ENCODE measurements at places on chromosomes 6 and 20.

DNA sequence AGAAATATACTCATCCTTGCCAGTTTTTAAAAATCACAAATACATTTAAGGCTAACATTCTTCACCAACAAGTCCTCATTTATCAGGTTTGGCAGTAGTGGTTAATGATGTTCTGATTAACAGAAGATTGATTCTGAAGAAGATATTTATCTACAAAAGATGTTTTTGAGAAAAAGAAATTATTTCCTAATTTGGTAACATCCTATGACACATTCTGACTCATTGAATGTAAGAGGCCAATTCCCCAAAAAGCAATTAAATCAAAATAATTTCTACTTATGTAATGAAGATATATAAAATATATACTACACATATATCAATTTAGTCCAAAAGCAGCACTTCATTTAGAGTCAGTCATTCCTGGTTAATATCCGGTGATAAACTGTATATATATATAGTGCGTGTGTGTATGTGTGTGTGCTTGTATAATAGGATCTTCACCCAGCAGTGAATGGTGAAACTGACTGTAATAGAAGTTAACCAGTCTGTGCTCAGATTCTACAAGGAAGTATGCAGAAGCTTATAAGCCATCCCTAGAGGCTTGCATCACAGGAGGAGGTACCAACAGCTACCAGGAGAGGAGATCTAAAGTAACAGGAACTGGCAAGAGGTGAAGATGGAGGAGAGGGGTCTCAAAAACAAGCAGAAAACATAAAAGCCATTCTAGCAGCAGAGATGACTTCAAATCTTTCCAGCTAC is 82.9 kb upstream of the MARCKS start:
- no peaks in the 10 kb centered on the region for H3K27me3 ChIP-seq
- no peak overlapping the region for H3K27ac ChIP-seq
- H3K4me1 ChIP-seq: no peaks in the 10 kb centered on the region
- H3K4me3 ChIP-seq: no peak overlapping the region
- DNase-seq: no peak

GRCh38 chr6:20204512-20204894 is 7.8 kb downstream of the MBOAT1 start:
- peak overlapping the region; percentile 84 for H3K27ac ChIP-seq
- no peaks in the 10 kb centered on the region for H3K27me3 ChIP-seq
- H3K36me3 ChIP-seq: peaks cover 41% of the 10 kb centered on the region
- H3K4me3 ChIP-seq: no peak overlapping the region
- H3K4me1 ChIP-seq: peaks cover 68% of the 10 kb centered on the region
- no peak for DNase-seq

GRCh38 chr6:141561154-141561553 is 571.6 kb upstream of the GJE1 start:
- H3K4me3 ChIP-seq: no peak overlapping the region
- DNase-seq: no peak
- no peaks in the 10 kb centered on the region for H3K36me3 ChIP-seq

- H3K36me3 ChIP-seq: no peaks in the 10 kb centered on the region
- H3K4me3 ChIP-seq: no peak overlapping the region
- no peak overlapping the region for H3K27ac ChIP-seq
Observed at GRCh38 chr6:142378138-142378875, 76.5 kb downstream of the ADGRG6 start.

DNA sequence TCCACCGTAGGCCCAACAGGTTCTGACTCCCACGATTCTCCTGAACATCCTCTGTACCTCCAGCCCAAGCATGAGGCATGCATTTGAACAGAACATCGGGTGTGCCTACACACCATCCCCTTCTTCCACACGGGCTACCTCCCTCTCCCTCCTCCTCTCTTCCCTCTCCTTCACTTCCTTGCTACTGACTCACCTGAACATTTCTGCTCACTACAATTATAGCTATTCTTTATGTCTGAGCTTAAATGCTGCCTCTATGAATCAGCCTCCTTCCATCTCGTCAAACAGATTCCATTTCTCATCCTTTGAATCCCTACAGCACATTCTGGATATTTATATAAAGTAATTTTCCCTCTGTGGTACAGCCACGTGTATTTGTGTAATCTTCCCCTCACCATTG is 71.4 kb upstream of the MYLIP start:
- peaks cover 5% of the 10 kb centered on the region for H3K4me1 ChIP-seq
- DNase-seq: no peak
- no peak overlapping the region for H3K4me3 ChIP-seq
- no peak overlapping the region for H3K27ac ChIP-seq
- peaks cover 2% of the 10 kb centered on the region for H3K27me3 ChIP-seq
- H3K36me3 ChIP-seq: no peaks in the 10 kb centered on the region

GRCh38 chr6:27980111-27980510 is 23.1 kb downstream of the OR2B6 start:
- H3K4me3 ChIP-seq: no peak overlapping the region
- DNase-seq: no peak
- H3K4me1 ChIP-seq: no peaks in the 10 kb centered on the region
- H3K27me3 ChIP-seq: peaks cover 25% of the 10 kb centered on the region

GRCh38 chr6:35141007-35141655 is at the start of gene TCP11:
TCP11 (minus strand) TSS chr6:35141339; CDS start chr6:35140870, 469 bp downstream.
- peaks cover 28% of the 10 kb centered on the region for H3K27me3 ChIP-seq
- peak within 1 kb of the TSS; percentile 52 for H3K27ac ChIP-seq
- H3K4me3 ChIP-seq: peak within 1 kb of the TSS; percentile 40
- H3K36me3 ChIP-seq: no peaks in the 10 kb centered on the region

- no peak for DNase-seq
- no peaks in the 10 kb centered on the region for H3K27me3 ChIP-seq
- no peak overlapping the region for H3K27ac ChIP-seq
- no peak overlapping the region for H3K4me3 ChIP-seq
Observed at GRCh38 chr20:38564680-38565079, 16.3 kb upstream of the ADIG start.

DNA sequence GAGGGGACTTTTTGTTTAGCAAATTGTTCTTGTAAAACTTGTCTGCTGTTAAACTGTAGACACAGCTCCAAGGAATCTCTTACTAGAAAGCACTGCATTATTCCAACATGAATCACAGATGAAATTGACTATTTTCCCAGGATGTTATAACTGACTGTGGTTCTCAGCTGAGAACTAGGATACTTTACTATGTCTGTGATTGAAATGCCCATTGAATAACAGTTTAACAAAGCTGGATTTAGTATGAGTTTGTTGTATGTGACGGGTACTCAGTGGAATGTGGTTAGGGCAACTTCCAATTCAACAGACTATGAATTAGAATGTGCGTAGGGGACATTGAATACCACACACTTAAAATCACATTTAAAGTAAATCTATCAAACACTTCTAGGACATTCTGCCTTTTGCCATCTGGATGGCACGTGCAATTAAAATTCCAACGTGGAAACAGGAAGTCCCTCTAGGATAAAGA is 193.4 kb upstream of the PREP start:
- H3K36me3 ChIP-seq: peaks cover 5% of the 10 kb centered on the region
- peaks cover 51% of the 10 kb centered on the region for H3K4me1 ChIP-seq
- DNase-seq: no peak
- no peak overlapping the region for H3K4me3 ChIP-seq
- no peaks in the 10 kb centered on the region for H3K27me3 ChIP-seq

- no peak for DNase-seq
- peaks cover 56% of the 10 kb centered on the region for H3K36me3 ChIP-seq
- no peak overlapping the region for H3K4me3 ChIP-seq
- H3K27me3 ChIP-seq: no peaks in the 10 kb centered on the region
Observed at GRCh38 chr20:33393609-33394008, 7.7 kb downstream of the CDK5RAP1 start.

- H3K27me3 ChIP-seq: no peaks in the 10 kb centered on the region
- no peak for DNase-seq
- peaks cover 14% of the 10 kb centered on the region for H3K36me3 ChIP-seq
Observed at GRCh38 chr6:107441682-107442081, 17.7 kb downstream of the PDSS2 start.

GRCh38 chr6:29769336-29769735 is 46.1 kb downstream of the HLA-F start:
- H3K27ac ChIP-seq: no peak overlapping the region
- H3K4me1 ChIP-seq: peaks cover 2% of the 10 kb centered on the region
- H3K4me3 ChIP-seq: no peak overlapping the region
- no peak for DNase-seq

DNA sequence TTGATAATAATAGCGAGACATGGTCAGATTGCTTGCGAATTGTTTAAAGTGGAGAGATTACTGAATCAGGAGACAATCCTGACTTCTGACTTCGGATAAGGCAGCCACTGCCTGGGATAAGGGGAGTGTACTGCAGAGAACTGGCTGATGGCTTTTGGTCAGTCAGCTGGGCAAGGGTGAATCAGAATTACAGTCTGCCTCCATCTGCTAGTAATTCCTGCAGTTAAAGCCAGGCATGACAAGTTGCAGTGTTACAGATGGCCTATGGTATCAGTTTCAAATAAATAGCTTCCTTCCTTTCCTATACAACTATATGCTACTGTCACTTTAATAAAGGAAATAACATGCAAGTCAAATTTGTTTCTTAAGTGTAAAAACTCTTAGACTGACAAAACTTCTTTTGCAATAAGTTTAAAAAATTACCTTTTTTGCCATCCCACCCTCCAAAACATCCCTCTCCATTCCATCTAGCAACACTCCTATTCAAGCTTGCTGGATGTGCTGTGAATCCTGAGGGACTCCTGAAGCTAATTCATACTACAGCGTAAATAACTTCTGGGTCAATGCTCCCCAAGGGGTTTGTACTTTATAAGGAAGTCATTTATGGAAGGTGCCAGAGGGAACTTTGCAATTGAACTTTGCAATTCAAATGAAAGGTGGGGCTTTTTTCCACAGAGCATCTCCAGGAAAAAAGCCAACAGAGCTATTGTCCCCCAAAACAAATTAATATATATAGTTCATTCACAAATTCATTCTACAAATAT is 245.2 kb downstream of the ADGRB3 start:
- H3K4me3 ChIP-seq: no peak overlapping the region
- no peak overlapping the region for H3K27ac ChIP-seq
- no peaks in the 10 kb centered on the region for H3K27me3 ChIP-seq
- no peak for DNase-seq
- H3K36me3 ChIP-seq: no peaks in the 10 kb centered on the region

GRCh38 chr6:109261811-109262210 is 120.5 kb downstream of the CD164 start:
- peaks cover 2% of the 10 kb centered on the region for H3K27me3 ChIP-seq
- no peaks in the 10 kb centered on the region for H3K4me1 ChIP-seq
- H3K4me3 ChIP-seq: no peak overlapping the region
- no peak overlapping the region for H3K27ac ChIP-seq

GRCh38 chr20:1001911-1002681 is at the start of gene RSPO4:
RSPO4 (minus strand) TSS chr20:1002311; CDS start chr20:1002164, 147 bp downstream.
- H3K4me3 ChIP-seq: peak within 1 kb of the TSS; percentile 17
- no peak for DNase-seq
- no peaks in the 10 kb centered on the region for H3K36me3 ChIP-seq
- H3K27ac ChIP-seq: no peak within 1 kb of the TSS
- H3K27me3 ChIP-seq: peaks cover 43% of the 10 kb centered on the region

GRCh38 chr6:8110725-8111124 is 8.4 kb upstream of the EEF1E1 start:
- no peak overlapping the region for H3K27ac ChIP-seq
- no peaks in the 10 kb centered on the region for H3K36me3 ChIP-seq
- peaks cover 4% of the 10 kb centered on the region for H3K4me1 ChIP-seq
- H3K27me3 ChIP-seq: peaks cover 22% of the 10 kb centered on the region
- DNase-seq: no peak
- no peak overlapping the region for H3K4me3 ChIP-seq

- H3K27ac ChIP-seq: peak overlapping the region; percentile 100
- no peak for DNase-seq
Observed at GRCh38 chr6:25137916-25138232, 141.3 kb upstream of the CARMIL1 start.

GRCh38 chr6:163387317-163387716 is 27.2 kb upstream of the QKI start:
- H3K4me1 ChIP-seq: no peaks in the 10 kb centered on the region
- no peak overlapping the region for H3K4me3 ChIP-seq
- H3K36me3 ChIP-seq: no peaks in the 10 kb centered on the region

DNA sequence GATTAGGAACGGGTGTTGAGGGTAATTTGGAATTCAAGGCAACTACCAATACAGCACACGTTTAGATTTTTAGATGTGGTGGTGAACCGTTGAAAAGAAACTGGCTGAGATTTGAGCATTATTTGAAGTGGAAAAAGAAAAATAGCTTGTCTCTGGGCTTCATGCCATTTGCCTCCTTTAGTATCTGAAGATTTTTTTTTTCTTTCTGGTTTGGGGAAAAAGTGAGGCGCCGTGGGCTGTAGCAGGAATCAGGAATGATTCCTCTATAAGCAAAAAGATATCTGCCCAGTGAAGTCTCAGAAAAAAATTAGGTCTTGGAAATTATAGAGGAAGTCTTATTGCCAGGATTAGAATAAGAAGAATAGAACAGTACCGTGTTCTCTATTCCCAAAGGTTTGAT is 88.5 kb downstream of the RPS12 start:
- H3K36me3 ChIP-seq: no peaks in the 10 kb centered on the region
- no peak overlapping the region for H3K4me3 ChIP-seq
- peaks cover 5% of the 10 kb centered on the region for H3K27me3 ChIP-seq
- no peak overlapping the region for H3K27ac ChIP-seq
- H3K4me1 ChIP-seq: no peaks in the 10 kb centered on the region
- DNase-seq: no peak

DNA sequence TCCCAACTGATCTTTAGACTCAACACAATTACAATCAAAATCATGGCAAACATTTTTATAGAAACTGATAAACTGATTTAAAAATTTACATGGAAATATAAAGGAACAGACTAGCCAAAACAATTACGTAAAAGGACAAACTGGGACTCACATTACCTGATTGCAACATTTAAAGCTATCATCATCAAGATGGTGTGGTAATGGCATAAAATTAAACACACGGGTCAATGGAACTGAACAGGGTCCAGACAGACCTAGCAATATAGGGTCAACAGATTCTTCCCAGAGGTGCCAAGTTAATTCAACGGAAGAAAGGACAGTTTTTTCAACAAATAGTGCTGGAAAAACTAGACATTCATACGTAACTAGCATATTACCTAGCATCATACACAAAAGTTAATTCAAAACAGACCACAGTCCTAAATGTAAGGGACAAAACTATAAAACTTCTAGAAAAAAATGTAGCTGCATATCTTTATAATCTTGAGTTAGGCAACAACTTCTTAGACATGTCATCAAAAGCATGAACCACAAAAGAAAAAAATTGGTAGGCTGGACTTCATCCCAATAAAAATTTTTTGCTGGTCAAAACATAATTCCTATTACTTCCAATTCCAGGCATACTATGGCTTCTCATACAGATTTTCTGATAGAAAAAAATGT is 147.4 kb upstream of the BEND6 start:
- no peaks in the 10 kb centered on the region for H3K27me3 ChIP-seq
- no peaks in the 10 kb centered on the region for H3K4me1 ChIP-seq
- no peak for DNase-seq
- no peak overlapping the region for H3K27ac ChIP-seq
- H3K36me3 ChIP-seq: no peaks in the 10 kb centered on the region
- no peak overlapping the region for H3K4me3 ChIP-seq

- no peak overlapping the region for H3K4me3 ChIP-seq
- H3K27ac ChIP-seq: peak overlapping the region; percentile 0
- peaks cover 7% of the 10 kb centered on the region for H3K36me3 ChIP-seq
- peaks cover 19% of the 10 kb centered on the region for H3K4me1 ChIP-seq
Observed at GRCh38 chr6:158242071-158242606, 70.1 kb upstream of the TULP4 start.

- H3K36me3 ChIP-seq: no peaks in the 10 kb centered on the region
- H3K4me1 ChIP-seq: no peaks in the 10 kb centered on the region
- H3K4me3 ChIP-seq: no peak overlapping the region
Observed at GRCh38 chr20:49460916-49461315, 21.6 kb downstream of the KCNB1 start.
